ENCODE measurements at places on chromosomes 1 and 21.

- DNase-seq = no peak
Measured at GRCh38 chr1:214492401-214493075, 58.9 kb downstream of the PTPN14 start.

DNA sequence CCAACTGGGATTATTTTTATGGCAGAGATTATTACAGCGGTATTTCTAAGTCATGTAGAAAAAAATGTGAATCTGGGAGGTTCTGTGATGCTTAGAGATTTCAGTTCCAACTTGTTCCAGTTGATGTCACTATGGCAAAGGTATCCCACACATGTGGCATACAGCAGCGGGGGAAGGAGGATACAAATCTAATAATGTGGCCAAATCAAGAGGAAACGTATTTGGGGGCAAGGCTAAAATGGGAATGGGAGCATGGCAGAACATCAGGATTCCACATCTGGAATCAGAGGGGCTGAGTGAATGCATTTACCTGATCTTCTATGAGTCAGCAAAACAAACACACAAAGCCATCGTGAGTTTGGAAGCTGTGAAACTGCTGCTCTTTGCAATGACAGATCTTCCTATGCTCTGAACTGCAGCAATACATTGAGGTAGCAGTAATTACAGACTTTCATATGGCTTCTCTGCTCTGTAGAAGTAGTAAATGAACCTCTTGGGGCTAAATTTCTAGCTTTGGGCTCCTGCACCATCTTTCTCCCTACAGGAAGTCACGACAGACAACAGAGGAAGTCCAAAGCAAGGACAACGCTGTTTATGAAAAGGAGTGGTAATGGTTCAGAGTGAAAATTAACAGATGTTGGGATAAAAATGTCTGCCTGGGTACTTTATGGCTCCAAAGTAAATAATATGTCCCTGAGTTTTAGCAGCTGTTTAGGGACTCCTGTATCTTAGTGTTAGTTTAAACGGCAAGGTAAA is 55.5 kb downstream of the GABPA start:
- no peak for DNase-seq

DNA sequence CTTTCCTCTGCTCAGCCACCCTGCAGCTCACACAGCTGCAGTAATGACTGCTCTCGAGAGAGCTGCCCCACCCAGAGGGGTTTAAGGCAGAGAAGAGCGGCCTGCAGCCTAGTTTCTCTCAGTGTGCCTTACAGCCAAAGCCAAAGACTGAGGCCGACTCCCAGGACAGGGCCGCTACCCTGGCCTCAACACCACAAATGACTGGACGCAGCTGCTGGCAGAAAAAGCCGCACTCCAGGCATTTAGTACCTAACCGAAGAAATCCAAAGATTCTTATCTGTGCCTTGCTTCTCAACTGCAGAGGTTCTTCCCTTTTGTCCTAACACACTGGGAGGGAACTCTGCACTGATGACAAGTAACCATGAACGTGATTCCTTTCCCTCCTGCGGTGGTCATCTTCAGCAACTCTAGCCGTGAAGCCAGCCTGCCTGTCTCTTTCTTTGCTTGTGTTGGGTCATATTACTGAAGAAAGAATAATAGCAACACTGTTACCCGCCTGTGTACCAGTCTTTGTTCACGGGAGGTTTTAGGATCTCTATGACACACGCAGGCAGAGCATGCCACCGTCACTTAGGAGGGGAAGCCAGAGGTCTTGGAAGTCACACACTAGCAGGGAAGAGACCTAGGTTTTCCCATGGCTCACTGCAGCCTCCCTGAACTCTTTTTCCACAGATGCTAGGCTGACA is 202.7 kb downstream of the RHOU start:
- DNase-seq = no peak

- DNase-seq = no peak
Measured at GRCh38 chr1:104987210-104987609, 1237.5 kb downstream of the AMY1C start.

GRCh38 chr1:28592321-28593071 is 431 bp downstream of the RAB42 start:
- DNase-seq = no peak

DNA sequence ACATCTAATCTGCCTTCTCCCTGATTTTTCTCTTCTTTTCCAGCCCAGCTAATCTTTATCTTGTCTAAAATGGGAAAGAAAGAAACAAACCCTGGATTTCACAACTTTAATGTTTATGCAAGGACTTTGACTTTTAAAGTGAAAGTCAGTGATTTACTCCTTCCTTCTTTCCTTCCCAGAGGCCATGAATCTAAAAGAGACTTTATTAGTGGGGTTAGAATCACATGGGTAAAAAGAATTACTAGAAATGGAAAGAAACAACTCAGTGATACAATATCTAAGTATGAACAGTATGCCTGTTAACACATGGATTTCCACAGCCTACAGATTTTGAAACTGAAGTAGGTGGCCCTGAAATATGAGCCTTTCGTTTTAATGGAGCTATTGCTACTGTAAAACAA is 59.8 kb upstream of the KCNK2 start:
- no peak for DNase-seq

GRCh38 chr1:116907351-116907750 is 2.4 kb upstream of the PTGFRN start:
- no peak for DNase-seq

DNA sequence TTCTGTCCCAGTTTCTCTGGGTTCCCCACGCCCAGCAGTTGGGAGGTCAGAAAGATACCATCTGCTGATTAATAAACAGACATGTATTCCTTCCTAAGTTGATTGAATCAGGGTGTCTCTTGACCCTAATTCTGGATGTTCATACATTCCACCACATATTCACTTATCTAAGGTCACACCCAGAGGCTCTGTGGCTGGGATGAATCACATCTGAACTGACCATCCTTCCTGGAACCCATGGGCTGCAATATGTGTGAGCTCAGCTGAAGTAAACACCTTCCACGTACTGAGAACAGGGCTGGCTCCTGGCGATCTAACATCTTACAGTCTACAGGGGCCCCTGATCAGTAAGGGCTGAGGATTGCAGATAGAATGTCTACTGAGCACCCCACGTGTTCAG is 20.5 kb upstream of the TRABD2B start:
- no peak for DNase-seq

DNA sequence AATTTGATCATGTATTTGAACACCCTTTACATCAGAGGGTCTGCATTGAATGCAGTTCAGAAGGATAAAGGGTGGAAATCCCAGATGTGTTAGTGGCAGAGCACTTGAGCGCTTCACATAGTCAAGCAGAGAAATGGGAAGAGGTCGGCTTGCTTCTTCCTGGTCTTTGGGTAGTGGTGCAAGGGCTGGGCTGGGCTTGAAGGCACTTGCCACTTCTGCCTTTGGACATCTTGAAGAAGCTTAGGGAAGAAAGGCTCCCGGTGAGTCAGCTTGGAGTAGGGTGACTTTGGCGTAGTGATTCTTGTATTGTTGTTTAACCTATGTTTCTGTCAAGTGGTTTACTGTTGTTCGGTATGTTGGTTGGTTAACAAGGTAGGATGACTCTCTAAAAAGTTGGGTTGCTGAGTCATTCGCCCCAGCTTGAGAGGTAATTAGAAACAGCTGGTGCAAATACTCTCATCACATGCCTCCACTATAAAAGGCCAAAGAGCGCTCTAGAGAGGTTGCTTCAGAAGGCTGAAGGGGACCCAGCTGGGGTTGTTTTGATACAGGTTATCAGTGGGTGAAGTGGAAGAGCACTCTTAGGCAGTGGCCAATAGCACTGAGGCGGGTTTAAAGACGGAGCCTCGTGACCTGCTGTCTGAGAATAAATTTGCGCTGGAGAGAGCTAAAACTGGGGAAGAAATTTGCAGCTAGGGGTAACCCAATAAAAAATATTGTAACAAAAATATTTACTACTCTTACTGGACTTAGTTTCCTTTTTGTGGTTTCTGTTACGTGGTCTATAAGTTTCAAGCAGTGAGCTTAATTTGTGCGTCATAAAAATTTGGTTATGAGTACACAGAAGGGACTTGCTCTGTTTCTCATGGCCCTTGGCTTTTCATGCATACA is 1.4 kb downstream of the BACH1 start:
- DNase-seq = no peak

DNA sequence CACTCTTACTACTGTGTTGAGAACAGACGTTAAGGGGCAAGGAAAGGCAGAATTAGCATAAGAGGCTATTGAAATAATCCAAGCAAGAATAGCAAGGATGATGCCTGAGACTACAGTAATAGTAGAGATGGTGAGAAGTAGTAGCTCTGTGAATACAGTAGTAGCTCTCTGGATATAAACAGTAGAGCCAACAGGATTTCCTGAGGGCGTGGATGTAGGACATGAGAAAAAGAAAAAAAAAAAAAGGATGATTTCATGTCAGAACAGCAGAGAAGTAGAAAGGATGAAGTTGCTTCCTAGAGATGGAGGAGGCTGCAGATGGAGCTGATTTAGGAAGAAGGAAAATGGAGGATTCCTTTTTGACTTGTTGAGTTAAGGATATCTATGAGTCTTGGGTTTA is 112.3 kb downstream of the OMA1 start:
- DNase-seq = no peak

DNA sequence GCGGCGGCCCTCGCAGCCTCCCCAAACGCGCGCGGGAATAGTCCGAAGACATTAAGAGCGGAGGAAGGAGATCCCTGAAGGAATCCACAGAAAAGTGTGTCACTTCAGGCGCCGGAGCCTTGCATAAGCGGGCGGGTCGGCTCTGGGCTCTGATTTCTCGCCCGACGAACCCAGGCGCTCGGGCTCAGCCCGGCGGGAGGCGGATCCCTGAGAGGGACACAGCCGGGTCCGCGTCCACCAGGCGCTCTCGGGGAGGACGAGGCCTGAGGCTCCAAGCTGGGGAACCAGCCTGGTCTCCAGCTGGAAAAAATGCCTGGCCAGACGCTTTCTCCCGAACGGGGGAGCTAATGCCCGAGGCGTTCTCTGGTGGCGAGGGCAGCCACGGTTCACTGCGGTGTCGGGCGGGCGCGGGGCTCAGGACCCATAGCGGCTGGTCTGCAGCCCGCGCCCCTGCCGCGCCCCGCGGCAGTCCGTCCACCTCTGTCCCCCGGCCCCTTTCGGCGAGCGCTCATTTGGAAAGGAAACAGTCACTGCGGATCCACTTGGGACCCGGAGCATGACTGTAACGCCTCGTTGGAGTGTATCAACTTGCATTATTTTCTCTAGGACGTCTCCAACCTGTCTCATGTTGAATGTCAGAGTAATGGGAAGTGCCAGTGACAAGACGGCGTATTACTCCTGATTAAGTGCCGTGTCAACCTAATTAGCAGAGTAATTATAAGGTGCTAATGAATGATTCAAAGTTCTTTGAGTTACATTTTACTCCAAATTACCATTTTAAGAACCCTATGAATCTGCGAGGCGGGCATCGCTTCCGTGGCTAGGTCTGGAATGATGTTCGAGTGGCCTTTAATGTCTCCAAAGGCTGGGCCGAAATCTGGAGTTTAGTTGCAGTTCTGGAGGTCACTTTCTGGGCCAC is 1.6 kb upstream of the BARHL2 start:
- no peak for DNase-seq

DNA sequence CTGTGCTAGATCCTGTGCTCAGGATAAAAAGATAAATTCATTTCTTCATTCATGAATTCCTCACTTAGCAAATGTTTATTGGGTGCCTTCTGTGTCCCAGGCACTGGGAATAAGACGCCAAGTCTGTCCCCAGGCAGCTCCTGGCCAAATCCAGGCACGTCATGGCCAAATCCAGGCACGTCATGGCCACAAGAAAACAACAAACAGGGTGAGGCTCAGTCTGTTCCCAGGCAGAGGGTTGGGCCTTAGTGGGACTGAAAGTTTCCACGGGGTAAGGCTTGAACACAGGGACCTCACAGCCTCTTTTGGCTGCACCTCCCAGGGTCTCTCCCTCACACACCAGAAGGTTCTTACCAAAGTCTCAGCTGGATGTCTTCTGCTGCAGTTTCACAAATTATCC is 95.7 kb downstream of the PAX7 start:
- DNase-seq = no peak

- no peak for DNase-seq
Measured at GRCh38 chr1:110477041-110477440, 26.1 kb downstream of the PROK1 start.

GRCh38 chr1:21590934-21591333 is 78.2 kb downstream of the RAP1GAP start:
- DNase-seq = no peak

DNA sequence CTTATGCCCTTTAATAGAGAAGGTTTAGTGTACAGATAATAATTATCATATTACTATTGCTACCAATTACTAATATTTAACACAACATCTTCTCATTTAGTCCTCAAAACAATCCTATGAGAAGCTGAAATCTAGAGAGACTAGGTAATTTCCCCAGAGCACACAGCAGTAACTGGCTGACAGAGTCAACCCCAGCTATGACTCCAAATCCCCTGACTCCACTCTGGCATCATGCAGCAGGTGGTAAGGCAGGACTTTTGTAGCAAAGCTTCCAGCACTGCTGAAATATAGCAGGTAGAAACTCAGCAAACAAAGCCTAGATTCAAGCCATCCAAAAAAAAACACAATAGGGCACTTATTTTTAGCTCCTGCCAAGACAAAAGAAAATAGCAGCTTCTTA is 79.3 kb upstream of the RGS2 start:
- DNase-seq = no peak

- no peak for DNase-seq
Measured at GRCh38 chr1:225559326-225559725, 93.6 kb downstream of the ENAH start.

GRCh38 chr21:37797403-37797802 is 118.9 kb downstream of the KCNJ6 start:
- DNase-seq = no peak

DNA sequence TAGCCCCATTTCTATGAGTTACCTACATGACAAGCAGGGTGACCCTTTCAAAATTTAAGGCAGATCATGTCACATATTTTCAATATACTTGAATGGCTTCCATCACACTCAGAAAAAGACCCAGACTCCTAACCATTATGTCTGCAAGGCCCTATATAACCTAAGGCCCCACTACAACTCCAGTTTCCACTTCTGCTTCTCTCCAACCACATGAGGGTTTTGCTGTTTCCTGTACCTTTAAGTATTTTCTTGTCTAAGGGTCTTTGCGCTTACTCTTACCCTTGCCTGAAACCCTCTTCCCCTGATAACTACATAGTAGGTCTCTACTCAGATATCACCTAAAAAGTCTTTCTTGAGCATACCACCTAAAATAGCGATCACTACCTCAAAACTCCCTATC is 46.1 kb downstream of the SGIP1 start:
- DNase-seq = no peak

- DNase-seq = no peak
Measured at GRCh38 chr1:7101187-7101586, 315.9 kb downstream of the CAMTA1 start.

DNA sequence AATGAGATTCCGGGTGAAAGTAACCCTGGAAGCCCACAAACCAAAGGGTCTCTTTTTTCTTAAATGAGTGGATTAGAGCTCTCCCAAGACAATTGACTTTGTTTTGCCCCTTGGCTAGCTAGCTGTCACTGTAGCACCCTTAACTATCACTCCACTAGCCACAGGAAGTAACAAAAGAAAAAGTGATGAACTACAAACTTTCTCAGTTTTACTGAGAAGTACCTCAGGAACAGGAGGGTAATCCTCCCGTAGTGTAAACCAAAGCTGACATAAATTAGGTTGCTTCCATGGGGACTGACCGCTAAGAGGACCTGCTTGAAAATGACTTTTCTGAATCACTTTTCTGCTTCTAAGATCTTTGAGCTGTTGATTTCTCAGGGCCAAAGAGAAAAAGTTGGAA is 240.1 kb downstream of the BARHL2 start:
- DNase-seq = no peak

Data from NCI-H2081 treated with DMSO at 0.1 percent for 48 hours (cell line).